ENCODE measurements at places on chromosomes 6 and 20.
A peak's percentile ranks its signal among the peaks of the same experiment; 100 is the strongest.

GRCh38 chr6:112320561-112321318 lies 26.4 kb upstream of the RFPL4B start:
- no peak for DNase-seq

GRCh38 chr6:39806278-39806677 lies 14.1 kb downstream of the DAAM2 start:
- DNase-seq: no peak

GRCh38 chr6:144585217-144585814 lies 300.2 kb downstream of the UTRN start:
- DNase-seq: no peak

DNA sequence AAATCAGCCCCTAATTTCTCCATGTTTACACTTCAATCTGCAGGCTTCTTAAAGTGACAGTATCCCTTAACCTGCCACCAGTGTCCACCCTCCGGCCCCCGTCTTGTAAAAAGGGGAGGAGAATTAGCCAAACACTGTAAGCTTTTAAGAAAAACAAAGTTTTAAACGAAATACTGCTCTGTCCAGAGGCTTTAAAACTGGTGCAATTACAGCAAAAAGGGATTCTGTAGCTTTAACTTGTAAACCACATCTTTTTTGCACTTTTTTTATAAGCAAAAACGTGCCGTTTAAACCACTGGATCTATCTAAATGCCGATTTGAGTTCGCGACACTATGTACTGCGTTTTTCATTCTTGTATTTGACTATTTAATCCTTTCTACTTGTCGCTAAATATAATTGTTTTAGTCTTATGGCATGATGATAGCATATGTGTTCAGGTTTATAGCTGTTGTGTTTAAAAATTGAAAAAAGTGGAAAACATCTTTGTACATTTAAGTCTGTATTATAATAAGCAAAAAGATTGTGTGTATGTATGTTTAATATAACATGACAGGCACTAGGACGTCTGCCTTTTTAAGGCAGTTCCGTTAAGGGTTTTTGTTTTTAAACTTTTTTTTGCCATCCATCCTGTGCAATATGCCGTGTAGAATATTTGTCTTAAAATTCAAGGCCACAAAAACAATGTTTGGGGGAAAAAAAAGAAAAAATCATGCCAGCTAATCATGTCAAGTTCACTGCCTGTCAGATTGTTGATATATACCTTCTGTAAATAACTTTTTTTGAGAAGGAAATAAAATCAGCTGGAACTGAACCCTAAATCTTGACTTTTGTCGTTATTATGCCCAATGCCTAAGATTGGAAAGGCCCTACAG lies 4.5 kb downstream of the SOX4 start:
- no peak for DNase-seq

GRCh38 chr6:6661684-6662083 lies 73.2 kb downstream of the LY86 start:
- peak; percentile 8 for DNase-seq

GRCh38 chr20:8073024-8073832 lies 53.7 kb upstream of the TMX4 start:
- no peak for DNase-seq
